ENCODE measurements at places on chromosomes 16 and 17.

DNA sequence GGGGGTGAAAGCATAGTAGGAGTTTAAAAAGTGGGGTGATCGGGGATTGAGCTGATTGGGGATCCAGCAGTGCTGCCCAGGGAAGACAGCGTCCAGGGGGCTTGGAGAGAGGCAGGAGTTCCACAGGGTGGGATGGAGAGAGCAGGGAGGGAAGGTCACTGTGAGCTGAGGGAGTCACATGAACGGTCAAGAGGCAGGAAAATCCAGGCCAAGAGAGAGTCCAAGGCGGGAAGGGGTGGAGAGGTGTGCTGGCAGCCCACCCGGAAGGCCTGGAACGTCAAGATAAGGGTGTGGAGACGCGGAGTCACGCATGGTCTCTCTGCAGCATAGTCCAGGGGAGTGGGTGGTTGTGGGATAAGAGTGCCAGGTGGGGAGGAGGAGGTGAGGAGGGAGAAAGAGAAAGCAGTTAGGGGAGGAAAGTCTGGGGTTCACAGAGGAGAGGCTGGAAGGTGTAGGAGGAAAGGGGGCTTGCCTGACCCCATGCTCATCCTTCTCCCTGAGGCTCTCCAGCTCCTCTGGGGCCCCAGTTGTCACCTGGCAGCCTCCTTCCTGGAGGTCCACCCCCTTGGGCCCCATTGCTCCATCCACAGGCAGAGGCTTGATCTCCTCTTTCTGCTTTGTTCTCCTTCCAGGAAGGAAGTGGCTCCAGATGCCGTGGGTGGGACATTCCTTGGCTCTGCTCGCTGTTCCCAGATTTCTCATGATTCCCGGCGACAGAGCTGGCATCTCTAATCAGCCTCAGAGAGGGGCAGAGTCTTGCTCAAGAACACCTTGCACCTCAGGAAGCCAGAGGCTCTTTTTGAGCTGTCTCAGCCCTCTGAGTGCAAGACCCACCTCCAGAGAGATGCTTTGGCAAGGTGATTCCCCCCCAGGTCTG lies 28.7 kb downstream of the CCR7 start:
- DNase-seq, result no peak

- DNase-seq, result no peak
Measured at GRCh38 chr17:80694085-80694991, 149.7 kb downstream of the RPTOR start.

DNA sequence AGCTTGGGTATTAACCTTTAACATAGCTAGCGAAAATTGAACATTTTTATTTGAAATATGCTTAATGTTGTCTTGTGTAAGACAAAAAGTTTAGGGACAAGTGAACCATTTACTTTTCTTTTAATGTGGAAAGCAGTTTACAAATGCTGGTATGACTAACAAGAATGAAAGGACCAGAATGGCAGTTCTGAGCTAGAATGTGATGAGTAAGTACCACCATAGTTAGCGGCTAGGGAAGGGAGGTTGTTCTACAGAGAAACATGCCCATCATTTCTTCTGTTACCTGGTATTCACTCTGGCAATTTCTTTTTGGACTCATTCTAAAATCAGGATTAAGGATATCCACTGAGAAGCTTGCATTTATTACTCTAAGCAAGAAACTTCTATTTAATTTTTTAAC lies 121.1 kb downstream of the WWOX start:
- no peak for DNase-seq

GRCh38 chr17:13671341-13671740 lies 69.6 kb upstream of the HS3ST3A1 start:
- DNase-seq, result no peak

- DNase-seq, result no peak
Measured at GRCh38 chr17:66414561-66415175, 112.3 kb downstream of the PRKCA start.

GRCh38 chr16:50298075-50298460 lies 31.7 kb downstream of the ADCY7 start:
- DNase-seq, result no peak

- DNase-seq, result no peak
Measured at GRCh38 chr17:10059684-10060211, 138.7 kb downstream of the GAS7 start.

GRCh38 chr17:62652251-62653001 lies 25.0 kb downstream of the MRC2 start:
- DNase-seq, result peak; percentile 53

GRCh38 chr17:7987112-7987893 lies 15.1 kb upstream of the GUCY2D start:
- no peak for DNase-seq

DNA sequence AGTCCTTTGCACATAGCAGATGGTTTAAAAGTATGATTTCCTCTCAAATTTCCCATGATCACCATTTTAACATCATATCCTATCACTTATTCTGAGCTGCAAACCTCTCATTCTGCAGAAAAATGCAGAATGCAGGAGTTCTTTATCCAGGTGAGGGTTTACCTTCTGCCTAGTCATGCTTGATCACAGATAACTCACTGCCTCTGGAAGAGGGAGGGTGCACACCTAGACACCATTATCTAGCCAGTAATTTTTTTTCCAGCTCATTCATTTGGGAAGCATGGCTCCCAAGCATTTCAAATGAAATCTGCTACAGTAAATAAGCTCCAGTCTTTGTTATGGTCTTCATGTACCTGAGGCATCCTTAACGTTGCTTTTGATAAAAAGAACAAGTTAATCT lies 38.0 kb downstream of the RFFL start:
- DNase-seq, result no peak

GRCh38 chr16:2964475-2965336 lies 631 bp downstream of the KREMEN2 start:
- peak; percentile 81 for DNase-seq

DNA sequence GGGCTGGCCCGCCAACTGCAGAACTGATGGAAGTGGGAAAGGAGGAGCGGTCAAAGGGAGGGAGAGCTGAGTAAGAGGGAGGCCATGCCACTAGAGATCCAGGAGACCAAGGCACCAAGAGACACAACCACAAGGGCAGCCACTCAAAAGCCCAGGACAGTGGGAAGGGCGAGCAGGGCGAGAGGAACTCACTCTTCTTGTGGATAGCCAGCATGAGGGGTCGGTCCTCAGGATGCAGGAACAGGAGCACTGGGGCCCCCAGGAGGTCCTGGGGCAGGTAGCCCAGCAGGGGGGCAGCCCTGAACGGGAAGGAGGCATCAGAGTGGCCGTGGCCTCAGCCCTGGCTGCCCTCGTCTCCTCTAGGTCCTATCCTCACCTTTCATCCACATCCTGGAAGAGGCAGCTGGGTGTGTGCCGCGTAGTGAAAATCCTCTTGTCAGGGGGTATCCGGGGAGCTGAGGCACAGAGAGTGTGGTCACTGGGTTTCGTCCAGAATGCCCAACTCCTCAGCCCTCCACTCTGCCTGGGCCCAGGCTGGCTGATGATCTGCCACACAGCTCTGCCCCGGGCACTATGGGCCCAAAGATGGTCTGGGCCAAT lies 4.3 kb downstream of the PER1 start:
- no peak for DNase-seq

GRCh38 chr16:410516-411178 lies 9.0 kb downstream of the DECR2 start:
- no peak for DNase-seq

- DNase-seq, result peak; percentile 36
Measured at GRCh38 chr16:15765880-15766279, 90.9 kb downstream of the MYH11 start.

DNA sequence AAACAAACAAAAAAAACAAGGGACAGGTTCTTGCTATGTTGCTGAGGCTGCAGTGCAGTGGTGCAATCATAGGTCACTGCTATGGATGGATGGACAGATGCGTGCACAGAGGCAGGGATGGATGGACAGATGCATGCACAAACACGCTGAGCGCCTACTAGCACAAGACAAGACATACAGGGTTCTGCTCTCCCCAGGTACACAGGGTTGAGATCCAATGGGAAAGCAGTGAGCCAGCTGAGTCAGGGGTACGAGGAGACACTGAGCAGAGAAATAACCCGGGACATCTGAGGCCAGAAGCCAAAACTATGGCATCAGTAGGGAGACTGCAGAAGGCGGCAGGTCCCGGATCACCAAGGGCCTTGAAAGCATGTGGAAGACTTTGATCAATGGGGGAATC lies 6.2 kb downstream of the IL32 start:
- no peak for DNase-seq

DNA sequence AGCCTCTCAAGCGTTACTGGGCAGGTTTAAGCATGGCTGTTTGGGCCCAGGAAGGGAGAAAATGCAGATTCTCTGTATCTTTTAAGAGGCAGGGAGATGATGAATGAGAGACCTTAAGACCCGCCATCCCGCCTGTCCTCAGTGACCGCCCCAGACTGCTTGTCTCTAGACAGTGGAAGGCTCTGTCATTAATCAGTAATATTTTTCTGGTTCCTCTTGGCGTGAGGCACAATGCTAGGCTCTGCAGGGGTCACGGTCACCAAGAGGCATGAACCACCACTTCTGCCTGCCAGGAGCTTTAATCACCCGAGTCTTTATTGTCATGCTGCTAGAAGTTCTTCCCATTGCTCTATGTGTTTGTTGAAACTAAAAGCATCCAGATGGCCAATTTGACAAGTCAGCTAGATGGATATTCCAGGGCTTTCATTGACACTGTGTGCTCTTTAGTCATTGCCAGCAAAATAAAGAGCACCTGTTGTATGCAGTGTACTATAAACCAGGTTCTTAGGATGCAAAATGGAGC lies 3.2 kb downstream of the SLC6A2 start:
- no peak for DNase-seq

DNA sequence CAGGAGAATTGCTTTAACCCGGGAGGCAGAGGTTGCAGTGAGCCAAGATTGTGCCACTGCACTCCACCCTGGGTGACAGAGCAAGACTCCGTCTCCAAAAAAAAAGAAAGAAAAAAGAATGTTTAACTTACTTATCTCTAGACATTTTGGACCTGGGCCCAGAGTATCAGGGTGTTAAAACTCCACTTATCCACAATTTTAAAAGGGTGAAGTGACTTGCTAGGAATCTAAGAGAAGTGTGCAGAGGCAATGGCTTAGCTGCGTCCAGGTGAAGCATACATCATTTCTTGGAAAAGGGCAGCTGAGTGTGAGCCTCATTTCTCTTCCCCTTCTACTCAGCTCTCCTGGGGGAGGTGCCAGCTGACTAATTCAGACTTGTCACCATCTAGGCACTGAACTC lies 25.1 kb downstream of the ALDH3A2 start:
- no peak for DNase-seq

DNA sequence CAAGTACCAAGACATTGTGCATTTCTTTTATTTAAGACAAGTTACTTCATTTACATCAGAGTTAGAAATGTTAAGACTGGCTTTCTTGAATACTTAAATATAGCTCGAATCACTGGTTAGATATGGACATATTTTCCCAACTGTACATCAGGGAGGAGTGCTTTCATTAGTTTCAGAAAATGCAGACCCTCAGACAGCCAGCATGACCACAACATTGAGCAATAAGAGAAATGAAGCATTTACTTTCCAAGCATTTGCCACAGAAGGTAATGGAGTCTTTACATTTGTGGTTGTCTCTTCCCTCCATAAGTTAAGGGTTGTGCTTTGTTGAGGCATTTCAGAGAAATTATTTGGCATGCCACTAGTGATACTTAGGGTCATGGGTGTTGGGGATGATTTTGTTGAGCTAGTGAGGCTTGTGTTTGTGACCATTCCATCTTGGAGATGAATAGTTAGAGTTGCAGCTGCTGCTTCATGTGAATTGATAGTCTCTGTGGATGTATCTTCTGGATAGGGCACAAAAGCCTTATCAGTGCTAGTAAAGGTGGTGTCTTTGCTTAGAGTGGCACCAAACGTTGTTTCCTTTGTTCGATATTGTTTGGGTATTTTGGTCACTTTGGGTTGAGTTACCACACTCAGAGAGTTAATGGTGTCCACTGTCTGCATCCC lies 2.1 kb downstream of the OMG start:
- DNase-seq, result no peak

- DNase-seq, result no peak
Measured at GRCh38 chr16:76885776-76886537, 305.0 kb upstream of the MON1B start.

DNA sequence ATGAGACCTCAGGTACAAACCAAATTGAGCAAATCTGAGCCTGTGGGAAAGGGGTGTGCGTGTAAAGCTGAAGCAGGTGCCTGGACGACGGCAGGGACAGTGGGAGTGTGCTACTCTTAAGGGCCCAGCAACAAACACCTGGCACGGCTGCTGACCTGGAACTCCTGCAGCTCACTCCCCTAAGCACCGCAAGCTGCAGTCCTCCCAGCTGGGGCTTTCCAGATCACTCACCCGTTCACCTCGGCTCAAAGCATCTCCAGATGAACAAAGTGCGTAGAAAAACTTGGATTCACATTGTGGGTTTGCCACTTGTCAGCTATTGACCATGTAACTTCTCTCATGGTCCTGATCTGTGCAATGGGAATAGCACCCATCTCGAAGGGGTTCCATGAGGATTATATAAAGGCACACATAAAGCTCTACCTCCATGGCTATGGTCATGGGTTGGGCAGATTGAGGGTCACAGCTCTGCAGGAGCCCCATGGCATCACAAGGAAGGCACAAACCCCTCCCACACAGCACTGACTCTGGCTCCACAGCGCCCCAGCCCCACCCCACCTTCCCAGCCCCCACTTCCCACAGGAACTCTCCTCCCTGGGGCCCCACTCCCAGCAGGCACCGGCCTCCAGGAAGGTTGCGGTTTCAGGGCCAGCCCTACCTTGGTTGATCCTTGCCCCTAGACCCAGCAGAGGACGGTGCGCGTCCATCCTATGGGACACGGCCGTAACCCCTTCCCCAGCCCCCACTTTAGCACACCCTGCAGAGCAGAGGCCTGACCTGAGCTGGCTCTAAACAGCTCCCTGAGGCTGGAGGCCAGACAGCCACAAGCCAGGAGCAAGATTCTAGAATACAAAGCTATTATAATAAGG lies 21.9 kb downstream of the ST3GAL2 start:
- DNase-seq, result no peak

DNA sequence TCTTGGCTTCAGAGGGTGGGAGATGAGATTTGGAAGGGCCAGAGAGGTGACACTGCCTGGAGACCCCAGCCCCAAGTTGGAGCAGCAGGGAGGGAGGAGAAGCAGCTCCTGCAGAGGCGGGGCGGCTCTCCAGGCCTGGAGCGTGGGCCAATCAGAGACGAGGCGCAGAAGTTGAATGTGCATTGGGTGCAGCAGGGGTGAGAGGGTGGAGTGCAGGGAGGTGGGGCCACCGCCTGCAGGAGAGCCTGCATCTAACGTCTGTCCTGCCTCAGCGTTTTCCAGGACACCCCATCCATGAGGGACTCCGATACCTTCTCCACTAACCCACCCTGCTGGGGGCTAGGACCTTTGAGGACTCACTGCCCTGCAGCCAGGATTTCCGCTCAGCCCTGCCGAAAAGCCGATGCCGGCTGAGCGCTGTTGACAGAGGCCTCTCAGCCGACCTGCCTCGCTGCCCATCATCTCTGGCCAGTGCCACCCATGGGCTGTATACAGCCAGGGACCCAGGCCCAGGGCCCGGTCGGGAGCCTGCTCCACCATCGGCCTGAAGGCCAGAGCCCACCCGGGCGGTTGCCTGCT lies 146.2 kb downstream of the ENGASE start:
- DNase-seq, result no peak
